ENCODE measurements at places on chromosomes 6 and 20.

DNA sequence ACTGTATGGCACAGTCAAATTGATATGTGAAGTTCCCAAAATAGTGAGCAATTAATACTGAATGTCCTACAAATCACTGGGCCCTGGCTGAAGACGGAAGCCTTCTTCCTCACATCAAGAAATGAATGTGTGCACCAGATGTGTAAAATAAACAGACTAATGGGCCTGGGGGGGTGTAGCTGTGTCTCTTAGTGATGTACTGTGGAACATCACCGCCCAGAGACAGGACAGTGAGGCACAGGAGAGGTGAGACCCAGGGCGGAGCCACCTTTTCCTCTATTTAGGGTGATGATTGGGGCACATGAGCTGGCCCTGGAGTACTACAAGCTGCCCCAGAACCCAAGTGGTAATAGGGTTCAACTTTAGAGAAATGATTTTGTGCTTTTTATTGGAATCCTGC lies 368.5 kb upstream of the ARID1B start:
- DNase-seq: no peak

DNA sequence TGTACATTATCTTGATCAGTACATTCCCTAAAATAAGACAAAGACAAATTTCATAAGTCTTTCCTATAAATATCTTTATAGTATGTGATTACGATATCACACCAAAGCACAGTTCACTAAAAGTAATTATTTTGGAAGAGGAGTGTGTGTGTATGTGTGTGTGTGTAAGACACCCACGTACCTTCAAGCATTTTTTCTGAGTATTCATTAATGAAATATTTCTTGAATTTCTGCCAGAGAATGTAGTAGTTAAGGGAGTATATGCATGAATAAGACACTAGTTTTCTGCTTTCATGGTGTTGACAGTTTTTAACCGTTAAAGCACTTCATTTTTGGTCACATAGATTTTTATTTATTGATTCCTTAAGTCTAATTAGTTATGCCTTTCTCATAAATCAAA lies 36.8 kb downstream of the MANEA start:
- DNase-seq: no peak

- no peak for DNase-seq
Measured at GRCh38 chr20:64023361-64024140, 12.4 kb upstream of the C20orf204 start.

GRCh38 chr20:32204205-32205109 lies 3.1 kb downstream of the PLAGL2 start:
- no peak for DNase-seq

DNA sequence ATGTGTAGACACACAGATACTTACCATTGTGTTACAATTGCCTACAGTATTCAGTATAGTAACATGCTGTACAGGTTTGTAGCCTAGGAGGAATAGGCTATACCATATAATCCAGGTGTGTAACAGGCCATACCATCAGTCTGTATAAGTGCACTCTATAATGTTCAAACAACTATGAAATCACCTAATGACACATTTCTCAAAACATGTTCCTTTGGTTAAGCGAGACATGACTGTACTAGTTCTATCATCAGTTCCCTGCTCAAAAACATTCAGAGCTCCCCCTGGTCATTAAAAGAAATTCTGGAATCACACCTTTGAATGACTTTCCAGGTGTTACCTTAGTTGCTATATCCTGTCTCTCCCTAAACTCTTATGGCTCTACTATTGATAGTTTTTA lies 70.4 kb upstream of the SLC2A12 start:
- no peak for DNase-seq

GRCh38 chr6:144063246-144063743 lies 32.1 kb downstream of the SF3B5 start:
- no peak for DNase-seq

DNA sequence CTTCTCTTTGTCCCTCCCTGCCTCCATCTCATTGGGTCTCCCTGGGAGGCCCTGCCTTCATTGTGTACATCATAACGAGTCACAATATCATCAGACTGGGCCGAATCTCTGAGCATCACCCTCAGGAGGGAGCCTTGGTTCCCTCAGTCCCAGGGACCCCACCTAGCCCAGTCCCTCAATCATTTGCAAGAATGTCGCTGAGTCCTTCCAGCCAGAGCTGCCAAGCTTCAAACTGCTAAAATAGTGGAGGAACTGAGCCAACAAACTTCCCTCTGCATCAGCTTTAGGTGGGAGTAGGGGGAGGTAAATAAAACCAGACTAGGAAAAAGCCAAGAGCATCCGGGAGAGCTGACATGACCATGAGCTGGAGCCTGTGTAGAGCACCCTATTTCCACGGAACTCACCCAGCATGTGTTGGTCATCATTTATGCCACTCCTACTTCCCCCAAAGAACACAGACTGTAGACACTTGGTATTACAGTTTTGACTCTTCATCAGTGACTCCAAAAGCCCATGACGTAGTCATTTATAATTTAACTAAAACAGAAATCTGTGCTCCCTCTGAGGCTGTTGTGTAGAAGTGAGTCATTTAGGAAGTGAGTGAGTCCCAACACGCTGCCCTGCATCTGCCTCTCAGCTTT lies 28.8 kb upstream of the IL17A start:
- DNase-seq: peak; percentile 27

DNA sequence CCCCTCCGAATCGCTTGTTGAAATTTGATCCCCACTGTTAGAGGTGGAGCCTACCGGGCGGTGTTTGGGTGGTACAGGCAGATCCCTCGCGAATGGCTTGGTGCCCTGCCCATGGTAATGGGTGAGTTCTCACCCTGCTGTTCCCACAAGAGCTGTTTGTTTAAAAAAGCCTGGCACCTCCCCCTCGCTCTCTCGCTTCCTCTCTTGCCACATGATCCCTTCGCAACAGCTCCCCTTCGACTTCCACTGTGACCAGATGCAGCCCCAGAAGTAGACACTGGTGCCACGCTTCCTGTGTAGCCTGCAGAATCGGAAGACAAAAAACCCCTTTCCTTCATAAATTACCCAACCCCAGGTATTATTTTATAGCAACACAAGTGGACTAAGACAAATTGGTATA lies 292.2 kb upstream of the QKI start:
- DNase-seq: no peak

GRCh38 chr20:10857352-10858070 lies 183.7 kb upstream of the JAG1 start:
- peak; percentile 91 for DNase-seq

GRCh38 chr20:36717657-36718056 lies 28.2 kb downstream of the NDRG3 start:
- DNase-seq: no peak

- no peak for DNase-seq
Measured at GRCh38 chr6:35489995-35490791, 6.7 kb downstream of the TEAD3 start.

DNA sequence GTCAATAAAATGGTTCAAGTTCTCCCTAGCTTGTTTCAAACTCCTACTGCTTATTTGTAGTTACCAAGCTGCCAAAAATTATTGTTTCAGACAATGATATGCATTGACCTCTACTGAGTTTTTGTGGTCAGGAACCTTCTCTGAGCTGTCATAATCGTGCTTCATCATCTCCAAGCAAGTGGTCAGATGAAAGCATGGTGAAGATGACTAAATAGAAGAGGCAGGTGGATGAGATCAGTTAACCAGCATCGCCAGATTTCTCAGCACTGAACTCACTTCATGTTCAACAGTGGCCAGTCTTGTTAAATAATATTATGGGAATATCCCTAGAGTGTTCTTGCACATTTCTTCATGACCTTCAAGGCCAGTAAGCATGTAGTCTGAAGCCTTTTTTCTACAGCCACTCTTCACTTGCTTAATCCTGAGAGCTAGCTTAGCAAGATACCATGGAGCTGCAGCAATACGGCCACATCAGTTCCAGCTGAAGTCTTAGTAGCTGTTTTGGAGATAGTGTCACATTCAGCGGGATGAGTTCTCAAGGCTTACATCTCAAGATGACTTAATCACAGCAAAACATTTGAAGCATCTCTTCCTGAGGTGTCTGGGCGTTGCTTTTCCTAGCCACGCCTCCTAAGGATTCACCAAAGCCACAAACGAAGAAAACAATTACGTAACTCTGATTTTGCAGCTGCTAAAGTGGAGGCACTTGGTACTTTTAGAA lies 101.6 kb upstream of the TMEM30A start:
- no peak for DNase-seq

DNA sequence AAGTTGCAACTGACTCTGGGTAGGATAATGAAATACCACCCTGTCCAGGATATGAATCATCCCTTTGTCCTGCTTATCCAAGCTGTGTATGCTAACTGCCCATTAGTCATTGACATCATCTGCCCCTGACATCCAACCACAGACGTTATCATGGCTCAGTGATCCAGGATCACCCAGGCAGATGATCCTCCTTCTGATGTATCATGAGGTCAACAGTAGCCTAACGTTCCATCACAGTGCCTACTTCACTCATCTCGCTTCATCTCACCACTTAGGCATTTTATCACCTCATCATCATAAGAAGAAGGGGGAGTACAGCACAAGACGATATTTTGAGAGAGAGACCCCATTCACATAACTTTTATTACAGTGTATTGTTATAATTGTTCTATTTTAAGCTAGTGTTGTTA lies 13.4 kb upstream of the BTN3A2 start:
- peak; percentile 69 for DNase-seq

GRCh38 chr20:59120491-59120890 lies 43.1 kb upstream of the ZNF831 start:
- DNase-seq: no peak

GRCh38 chr20:35111141-35111888 lies 18.7 kb upstream of the TRPC4AP start:
- DNase-seq: no peak

GRCh38 chr6:6586671-6587526 lies 1.6 kb upstream of the LY86 start:
- DNase-seq: no peak

DNA sequence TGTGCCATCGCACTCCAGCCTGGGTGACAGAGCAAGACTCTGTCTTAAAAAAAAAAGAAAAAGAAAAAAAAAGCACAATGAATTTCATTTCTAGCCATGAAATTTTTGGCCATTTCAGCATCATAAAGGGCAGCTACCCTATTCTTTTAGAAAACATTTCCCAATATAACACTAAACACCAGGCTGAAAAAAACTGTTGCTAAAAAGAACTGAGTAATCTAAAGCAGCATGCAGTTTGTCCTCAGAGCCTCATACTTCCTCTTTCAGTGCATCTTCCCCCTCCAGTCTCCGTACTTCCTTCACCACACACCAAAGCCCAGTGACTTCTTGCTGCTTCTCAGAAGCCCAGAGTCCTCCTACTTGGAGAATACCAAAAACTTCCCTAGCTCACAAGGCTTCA lies 5.6 kb upstream of the IFNGR1 start:
- DNase-seq: no peak

GRCh38 chr6:109239651-109240321 lies 142.5 kb downstream of the CD164 start:
- DNase-seq: no peak

- no peak for DNase-seq
Measured at GRCh38 chr6:68333442-68333841, 301.6 kb upstream of the ADGRB3 start.

DNA sequence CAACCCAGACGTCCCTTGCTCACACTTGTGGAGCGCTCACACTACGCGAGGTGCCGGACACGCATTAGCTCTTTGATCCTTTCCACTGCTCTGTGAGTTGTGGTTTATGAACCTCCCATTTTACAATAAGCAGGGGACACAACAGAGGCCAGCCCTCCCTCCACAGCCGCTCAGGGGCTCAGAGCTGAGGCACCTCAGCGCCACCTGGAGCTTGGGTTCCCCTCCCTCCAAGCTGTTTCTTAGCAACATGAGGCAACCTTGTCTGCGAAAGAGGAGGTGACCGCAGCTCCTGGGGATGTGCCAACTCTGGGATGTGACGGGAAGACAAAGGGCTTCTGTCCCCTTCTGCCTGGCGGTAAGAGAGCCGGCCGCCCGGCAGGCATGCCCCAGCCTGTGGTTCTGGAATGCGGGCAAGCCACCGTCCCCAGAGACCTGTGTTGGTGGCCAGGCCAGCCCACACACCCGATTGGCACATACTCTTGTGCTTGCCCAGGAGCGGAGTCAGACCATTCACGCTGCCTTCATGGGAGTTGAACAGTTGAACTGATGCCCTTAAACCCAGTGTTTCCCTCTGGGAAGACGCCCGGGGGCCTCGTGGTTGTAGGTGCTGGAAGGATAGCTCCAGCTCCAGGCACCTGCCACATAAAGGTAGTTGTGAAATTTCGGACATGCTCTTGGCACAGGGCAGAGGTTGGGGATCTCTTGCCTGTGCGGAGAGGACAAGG lies 44.5 kb downstream of the RBM38 start:
- DNase-seq: no peak

GRCh38 chr6:122839472-122839871 lies 50.4 kb downstream of the SMPDL3A start:
- peak; percentile 34 for DNase-seq

DNA sequence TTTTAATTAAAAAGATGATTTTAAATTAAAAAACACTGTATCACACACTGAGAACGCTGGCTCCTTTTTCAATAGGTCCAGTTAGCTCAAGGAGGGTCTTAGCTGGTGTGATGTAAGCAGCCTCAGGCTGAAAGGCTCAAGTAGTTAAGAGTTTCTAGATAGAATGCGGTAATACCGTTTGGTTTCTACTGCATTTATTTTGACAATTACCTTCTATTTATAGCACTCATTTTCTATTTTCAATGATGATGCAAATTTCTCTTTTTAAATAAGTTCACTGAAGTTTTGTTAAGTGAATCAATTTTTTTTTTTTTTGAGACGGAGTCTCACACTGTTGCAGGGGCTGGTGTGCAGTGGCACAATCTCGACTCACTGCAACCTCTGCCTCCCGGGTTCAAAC lies 87.1 kb downstream of the PREX1 start:
- DNase-seq: no peak

GRCh38 chr20:56157530-56158203 lies 90.9 kb upstream of the MC3R start:
- DNase-seq: no peak

- DNase-seq: no peak
Measured at GRCh38 chr6:10307476-10307875, 107.4 kb downstream of the TFAP2A start.

DNA sequence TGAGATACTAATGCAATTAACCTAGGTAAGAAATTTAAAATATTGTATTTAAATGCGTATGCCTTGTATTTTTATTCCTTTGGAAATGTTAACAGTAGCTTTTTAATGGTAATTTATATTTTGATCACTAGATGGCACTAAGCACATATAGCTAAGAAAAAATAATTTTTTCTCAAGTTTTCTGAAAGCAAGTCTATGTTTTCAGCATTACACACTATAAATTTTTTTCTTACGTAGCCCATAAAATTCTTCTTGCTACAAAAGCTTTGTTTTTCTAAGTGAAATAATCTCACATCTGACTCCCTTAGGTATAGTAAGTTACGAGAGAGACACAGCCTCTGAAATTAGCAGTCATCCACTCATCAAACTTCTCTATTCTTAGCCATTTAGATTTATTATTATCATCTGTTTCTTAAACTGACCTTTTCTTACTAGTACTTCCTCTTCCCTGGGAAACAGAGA lies 35.7 kb downstream of the TSPYL4 start:
- DNase-seq: no peak

DNA sequence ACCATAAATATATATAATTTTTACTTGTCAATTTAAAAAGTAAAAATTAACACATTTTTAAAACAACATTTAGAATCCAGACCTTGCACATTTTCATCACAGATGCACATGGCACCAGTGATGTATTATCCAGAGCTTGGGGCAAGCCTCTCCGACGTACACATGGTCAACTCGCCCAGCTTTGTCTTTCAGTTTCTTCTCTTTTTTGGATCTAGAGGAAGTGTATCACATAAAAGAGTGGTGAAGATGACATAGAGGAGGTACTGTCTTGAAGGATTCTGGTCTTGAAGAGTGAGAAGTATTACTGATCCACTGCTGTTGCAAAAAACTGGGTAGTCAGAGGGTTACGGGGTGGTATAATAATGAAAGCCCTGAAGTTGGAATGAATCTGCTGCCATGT lies 46.9 kb upstream of the TAB2 start:
- DNase-seq: no peak

GRCh38 chr6:125165256-125165655 lies 11.7 kb downstream of the TPD52L1 start:
- no peak for DNase-seq

All from glomerular endothelial cell (primary cell).